ENCODE measurements at places on chromosomes 2 and 18. TPM values are rescaled to one million over a fixed set of nuclear protein-coding genes. Genes with fewer than 3 reads are reported as not detected.

ATP6V1C2 gene
- polyA plus RNA-seq: 0.64 TPM

SFT2D3 gene
- polyA plus RNA-seq: 6.9 TPM

HOXD9 gene
- polyA plus RNA-seq: not detected

AKAIN1 gene
- not detected for polyA plus RNA-seq

TNFAIP6 gene
- polyA plus RNA-seq: not detected

RIT2 gene
- 1.1 TPM for polyA plus RNA-seq

CNTNAP5 gene
- 19.3 TPM for polyA plus RNA-seq

PLGLB1 gene
- 15.9 TPM for polyA plus RNA-seq

ASB18 gene
- polyA plus RNA-seq: not detected

MTCL1 gene
- polyA plus RNA-seq: 20.8 TPM

FAM110C gene
- 0.10 TPM for polyA plus RNA-seq

SLC9A4 gene
- polyA plus RNA-seq: 0.06 TPM

FHOD3 gene
- 22.3 TPM for polyA plus RNA-seq

SERPINB13 gene
- not detected for polyA plus RNA-seq

RBM43 gene
- polyA plus RNA-seq: not detected

SKOR2 gene
- polyA plus RNA-seq: not detected

LAMA3 gene
- 2.2 TPM for polyA plus RNA-seq

TMEM37 gene
- polyA plus RNA-seq: not detected

YES1 gene
- polyA plus RNA-seq: 7.4 TPM

SNTG2 gene
- polyA plus RNA-seq: 0.42 TPM

RALB gene
- 50.6 TPM for polyA plus RNA-seq

DCDC2C gene
- polyA plus RNA-seq: not detected

MAP2 gene
- 436 TPM for polyA plus RNA-seq

FZD7 gene
- polyA plus RNA-seq: 0.76 TPM

TUBA3E gene
- polyA plus RNA-seq: not detected

RAB6C gene
- polyA plus RNA-seq: 0.52 TPM

MERTK gene
- polyA plus RNA-seq: 0.53 TPM

OTOF gene
- polyA plus RNA-seq: not detected

ASB3 gene
- polyA plus RNA-seq: 60.4 TPM

ANKRD30BL gene
- polyA plus RNA-seq: not detected

ONECUT2 gene
- polyA plus RNA-seq: 3.9 TPM

SRBD1 gene
- 5.3 TPM for polyA plus RNA-seq

AOX1 gene
- polyA plus RNA-seq: not detected

ZNF516 gene
- polyA plus RNA-seq: 11.5 TPM

CDH7 gene
- 7.4 TPM for polyA plus RNA-seq

FBXO15 gene
- polyA plus RNA-seq: 6.1 TPM

CAPN13 gene
- not detected for polyA plus RNA-seq

INHBB gene
- 0.10 TPM for polyA plus RNA-seq

IL1F10 gene
- not detected for polyA plus RNA-seq

SUCLG1 gene
- polyA plus RNA-seq: 135 TPM

MYOM1 gene
- 1.7 TPM for polyA plus RNA-seq

IL1A gene
- 0.14 TPM for polyA plus RNA-seq
